ENCODE measurements at places on chromosomes 12 and 14.

GRCh38 chr12:42730291-42730690 is 140.7 kb upstream of the PRICKLE1 start:
- DNase-seq, result no peak

- no peak for DNase-seq
Observed at GRCh38 chr12:48924617-48925303, 532 bp downstream of the FKBP11 start.

GRCh38 chr12:112162241-112162790 is 37.0 kb downstream of the TRAFD1 start:
- DNase-seq, result no peak

DNA sequence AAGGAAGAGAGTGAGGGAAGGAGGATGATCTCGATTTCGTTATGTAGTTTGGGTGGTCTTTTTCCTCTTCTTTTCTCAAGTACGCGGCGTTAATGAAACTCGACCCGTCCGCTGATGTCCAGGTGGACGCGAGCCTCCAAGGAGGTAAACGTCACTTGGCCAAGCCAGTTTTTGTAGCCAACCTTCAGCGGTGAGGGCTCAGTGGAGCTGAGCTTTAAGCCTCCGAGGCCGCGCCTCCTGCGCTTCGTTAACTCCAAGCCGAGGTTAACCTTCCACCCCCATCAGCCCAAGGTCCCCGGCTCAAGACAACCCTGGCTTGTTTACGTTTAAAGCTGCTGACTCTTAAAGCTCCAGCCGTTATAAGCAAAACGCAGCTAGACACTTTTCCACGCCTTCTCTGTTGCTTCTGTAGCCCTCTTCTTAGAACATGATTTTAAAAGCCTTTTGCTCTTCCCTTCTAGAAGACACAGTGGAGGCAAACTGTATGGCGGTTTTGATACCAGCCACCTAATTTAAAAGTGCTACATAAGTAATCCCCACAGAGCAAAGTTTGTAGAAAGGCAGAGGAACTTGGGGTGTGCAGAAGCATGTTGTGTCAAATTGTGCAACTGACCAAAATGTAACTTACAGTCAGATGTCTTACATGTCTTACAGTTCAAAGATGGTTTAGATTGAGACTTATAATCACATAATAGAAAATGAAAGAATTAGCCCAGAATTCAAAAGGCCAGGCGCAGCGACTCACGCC is 923 bp upstream of the ITPR2 start:
- no peak for DNase-seq

- no peak for DNase-seq
Observed at GRCh38 chr12:123150275-123150743, 581 bp downstream of the PITPNM2 start.

GRCh38 chr12:57219993-57220754 is 3.6 kb downstream of the NXPH4 start:
- no peak for DNase-seq

DNA sequence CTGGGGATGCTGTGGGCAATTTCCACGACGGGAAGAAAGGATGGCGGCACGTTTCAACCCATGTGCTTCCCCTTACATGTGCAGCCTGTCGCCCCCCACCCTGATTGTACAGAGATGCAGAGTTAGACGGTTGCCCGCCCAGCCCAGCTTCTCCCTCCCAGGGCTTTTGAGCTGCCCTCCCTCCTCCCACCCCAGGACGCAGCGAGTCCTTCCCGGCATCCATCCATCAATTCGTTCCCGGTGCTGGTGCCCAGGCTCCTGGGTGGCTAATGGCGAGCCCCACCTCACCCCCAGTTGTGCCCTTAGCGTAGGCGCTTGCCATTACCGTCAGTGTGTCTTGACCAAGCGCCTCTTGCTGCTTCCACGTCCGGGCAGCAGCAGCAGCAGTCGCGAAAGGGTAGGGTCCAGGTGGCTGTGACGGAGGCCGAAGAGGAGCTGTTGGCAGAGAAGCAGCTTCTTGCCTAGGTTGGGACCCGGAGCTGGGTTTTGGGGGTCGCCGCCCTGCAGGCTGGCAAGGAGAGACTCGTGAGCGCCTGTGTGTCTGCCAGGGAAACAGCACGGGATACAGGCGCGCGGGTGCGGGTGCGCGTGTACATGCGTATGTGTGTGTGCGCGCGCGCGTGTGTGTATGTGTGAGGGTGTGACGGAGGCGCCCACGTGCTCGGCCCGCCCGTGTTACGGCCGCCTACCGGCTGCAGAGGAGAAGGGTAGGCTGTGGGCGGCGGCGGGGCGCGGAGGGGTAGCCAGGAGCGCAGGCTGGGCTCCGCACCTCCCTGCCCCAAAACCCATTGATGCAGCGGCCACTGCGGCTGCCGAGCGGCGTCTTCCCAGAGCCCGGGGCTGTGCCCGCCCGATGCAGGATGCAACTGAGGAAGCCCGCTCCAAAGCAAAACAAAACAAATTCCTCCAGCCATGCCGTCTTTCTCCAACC is at the start of gene SLC6A15:
Gene SLC6A15 (minus strand): TSS at position 602 of the 931 bp plus-strand sequence. CDS start 20,679 bp downstream, outside the sequence.
- no peak for DNase-seq

GRCh38 chr12:40405419-40405818 is 180.6 kb downstream of the LRRK2 start:
- no peak for DNase-seq

- DNase-seq, result peak; percentile 90
Observed at GRCh38 chr14:64845878-64846277, 33.8 kb downstream of the SPTB start.

GRCh38 chr12:110908377-110909152 is 11.8 kb downstream of the MYL2 start:
- DNase-seq, result no peak

GRCh38 chr12:1502831-1503230 is 91.5 kb downstream of the FBXL14 start:
- DNase-seq, result no peak

GRCh38 chr12:44930972-44931600 is 55.0 kb upstream of the NELL2 start:
- peak; percentile 16 for DNase-seq

- no peak for DNase-seq
Observed at GRCh38 chr14:96409701-96410100, 17.8 kb downstream of the AK7 start.

GRCh38 chr12:89073027-89073398 is 279.3 kb downstream of the DUSP6 start:
- peak; percentile 88 for DNase-seq

GRCh38 chr12:67991158-67991557 is 1.9 kb downstream of the IFNG-AS1 start:
- DNase-seq, result no peak

- DNase-seq, result no peak
Observed at GRCh38 chr12:114976372-114976771, 292.4 kb upstream of the TBX3 start.

DNA sequence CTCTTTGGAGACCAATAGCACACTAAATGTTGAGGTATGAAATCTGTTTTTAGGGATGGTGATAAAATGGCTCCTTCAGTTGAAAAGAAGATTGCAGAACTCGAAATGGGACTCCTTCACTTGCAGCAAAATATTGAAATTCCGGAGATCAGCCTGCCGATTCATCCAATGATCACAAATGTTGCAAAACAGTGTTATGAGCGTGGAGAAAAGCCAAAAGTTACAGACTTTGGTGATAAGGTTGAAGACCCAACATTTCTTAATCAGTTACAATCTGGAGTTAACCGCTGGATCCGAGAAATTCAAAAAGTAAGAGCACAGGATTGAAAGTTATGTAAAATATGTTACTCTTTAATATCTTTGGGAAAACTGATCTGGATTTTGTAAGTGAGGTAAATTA is 15.3 kb downstream of the DYNC1H1 start:
- DNase-seq, result no peak

GRCh38 chr12:3580094-3580749 is 89.2 kb downstream of the PRMT8 start:
- no peak for DNase-seq

GRCh38 chr14:103310576-103311095 is 23.4 kb upstream of the EIF5 start:
- no peak for DNase-seq

- no peak for DNase-seq
Observed at GRCh38 chr12:104886418-104887401, 71.4 kb downstream of the SLC41A2 start.

DNA sequence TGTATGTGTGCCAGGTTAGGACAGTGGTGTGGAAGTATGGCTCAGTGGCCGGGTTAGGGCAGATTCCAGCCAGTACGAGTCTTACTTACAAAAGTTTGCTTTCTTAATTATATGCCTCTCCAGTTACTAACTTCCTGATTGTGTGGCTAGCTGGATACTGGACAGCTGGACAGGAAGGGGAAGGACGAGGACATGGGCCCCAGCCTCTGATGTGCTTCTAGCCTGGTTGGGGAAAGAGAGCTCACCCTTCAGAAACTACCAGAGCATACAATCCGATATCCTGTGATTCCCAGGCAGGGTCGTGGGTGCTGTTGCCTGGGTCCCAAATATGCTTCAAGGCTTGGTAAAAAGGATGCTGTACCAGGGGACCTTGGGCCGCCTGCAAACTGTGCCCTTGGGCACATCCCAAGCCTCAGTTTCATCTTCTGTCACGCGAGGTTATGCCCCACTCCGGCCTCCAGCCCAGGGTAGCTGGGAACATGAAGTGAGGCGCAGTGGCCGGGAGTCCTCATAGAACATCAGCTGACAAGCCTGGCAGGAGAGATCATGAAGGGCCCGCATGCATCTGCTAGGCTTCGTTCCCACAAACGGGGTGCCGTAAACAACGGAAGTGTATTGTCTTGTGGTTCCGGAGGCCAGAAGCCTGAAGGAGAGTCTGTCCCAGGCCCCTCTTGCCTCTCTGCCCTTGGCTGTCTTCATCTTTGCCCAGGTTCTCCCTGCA is 23.2 kb upstream of the RIN3 start:
- DNase-seq, result no peak

DNA sequence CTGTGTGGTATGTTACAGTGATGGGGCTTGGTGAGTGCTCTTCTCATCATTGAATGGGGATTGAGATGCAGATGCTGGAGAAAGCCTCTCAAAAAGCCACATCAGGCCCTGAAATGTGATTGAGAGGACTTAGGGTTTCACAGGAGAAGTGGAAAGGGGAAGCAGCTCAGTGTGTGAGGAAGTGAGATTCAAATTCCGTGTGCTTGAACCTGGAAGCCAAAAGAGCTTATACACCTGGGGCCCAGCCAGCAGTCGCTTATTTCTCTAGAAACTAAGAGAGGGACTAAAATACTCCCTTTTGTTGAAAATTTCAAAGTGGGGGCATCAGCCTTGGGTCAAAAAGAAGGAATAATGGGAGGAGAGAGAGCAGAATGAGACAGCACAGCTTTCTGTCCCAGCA is 39.1 kb upstream of the GZMB start:
- no peak for DNase-seq

- no peak for DNase-seq
Observed at GRCh38 chr14:99717682-99718013, 33.5 kb downstream of the CYP46A1 start.

GRCh38 chr12:94140556-94140955 is 7.8 kb upstream of the PLXNC1 start:
- DNase-seq, result no peak

DNA sequence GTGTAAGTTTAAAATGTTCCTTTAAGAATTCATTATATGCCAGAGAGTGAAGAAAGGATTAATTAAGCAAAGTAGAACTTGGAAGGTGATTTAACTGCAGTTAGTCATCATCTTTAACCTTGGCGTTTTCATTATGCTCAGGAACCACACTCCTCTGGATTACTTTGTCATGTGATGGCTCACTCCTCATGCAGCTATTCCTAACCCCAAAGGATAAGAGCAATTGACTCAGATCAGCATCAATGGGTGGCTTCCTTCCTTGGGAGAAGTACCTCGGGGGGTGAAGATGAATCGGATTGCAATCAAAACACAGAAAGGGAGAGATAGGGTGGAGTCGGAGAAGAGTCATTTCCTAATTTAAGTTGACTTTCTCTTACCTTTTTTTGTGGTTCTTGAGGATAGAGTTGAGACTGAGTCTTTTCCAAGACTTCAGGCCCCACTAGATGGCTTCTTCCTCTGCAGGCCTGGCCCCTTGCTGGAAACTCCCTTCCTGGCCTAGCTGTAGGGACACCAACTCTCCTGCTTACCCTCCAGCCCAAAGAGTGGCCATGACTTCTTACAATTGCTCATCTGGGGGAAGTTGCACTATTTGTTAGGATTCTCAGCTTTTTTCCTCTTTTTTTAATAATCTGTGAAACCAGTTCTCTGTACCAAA is 238.6 kb upstream of the DDHD1 start:
- DNase-seq, result peak; percentile 49

GRCh38 chr14:72528059-72528862 is 365.6 kb downstream of the DPF3 start:
- DNase-seq, result no peak

DNA sequence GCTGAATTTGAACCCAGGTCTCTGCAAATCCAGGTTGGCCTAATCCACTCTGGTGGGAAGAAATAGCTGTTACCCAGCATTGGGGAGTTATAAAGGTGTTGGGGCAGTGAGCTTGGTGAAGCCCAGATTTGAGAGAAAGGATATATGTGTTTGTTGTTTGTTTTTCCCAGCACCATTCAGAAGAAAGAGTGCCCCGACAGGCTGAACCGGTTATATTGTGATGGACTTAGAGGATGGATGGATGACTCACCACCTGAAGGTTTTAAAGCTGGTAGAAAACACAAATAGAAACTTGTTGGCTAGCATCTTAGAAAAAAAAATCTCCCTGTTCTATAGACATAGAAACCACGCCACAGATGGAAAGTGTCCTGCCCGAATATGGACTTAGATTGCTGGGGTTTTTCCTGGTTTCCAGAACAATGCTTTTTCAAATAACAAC is 404.6 kb downstream of the MED13L start:
- DNase-seq, result peak; percentile 18

DNA sequence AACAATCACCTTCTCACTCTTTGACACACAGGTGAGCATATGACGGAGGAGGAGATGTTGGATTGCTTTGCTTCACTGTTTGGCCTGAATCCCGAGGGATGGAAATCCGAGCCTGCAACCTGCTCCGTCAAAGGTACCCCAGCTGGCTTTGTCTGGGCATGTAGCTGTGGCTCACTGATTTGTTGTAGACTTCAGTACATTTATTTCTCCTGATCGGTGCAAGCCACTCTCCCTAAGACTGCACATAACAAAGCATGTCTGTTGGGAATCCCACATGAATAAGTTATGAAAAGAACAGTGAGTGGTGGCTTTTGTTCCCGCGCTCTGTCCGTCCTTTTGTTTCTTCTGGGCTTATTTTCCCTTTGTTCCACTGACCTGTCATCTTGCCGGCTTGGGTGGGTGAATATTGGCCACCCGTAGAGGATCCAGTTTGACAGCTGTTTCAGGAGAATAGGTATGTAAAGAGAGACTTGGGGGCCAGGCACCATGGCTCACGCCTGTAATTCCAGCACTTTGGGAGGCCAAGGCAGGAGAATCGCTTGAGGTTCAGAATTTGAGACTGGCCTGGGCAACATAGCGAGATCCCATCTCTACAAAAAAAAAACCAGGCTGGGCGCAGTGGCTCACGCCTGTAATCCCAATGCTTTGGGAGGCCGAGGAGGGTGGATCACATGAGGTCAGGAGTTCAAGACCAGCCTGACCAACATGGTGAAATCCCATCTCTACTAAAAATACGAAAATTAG is 20.0 kb upstream of the BCL7A start:
- no peak for DNase-seq

- no peak for DNase-seq
Observed at GRCh38 chr14:55073856-55074255, 22.4 kb downstream of the MAPK1IP1L start.

DNA sequence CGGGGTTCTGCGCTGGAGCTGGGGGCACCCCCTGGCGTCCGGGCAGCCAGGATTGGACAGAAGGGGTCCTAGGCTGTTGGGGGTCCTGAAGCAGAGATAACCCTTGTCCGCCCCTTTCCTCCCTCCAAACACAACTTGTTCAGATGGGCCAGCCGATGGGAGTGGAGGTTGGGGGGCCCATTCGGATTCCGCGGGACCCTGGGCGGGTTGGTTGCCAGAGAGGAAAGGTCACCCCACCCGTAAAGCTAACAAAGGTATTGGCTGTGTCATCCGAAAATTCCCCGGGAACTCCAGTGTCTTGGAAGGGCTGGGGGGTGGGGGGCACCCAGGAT is 1.3 kb downstream of the FAM222A start:
- no peak for DNase-seq
